ENCODE measurements at places on chromosomes 3 and 15. TPM values are rescaled to one million over a fixed set of nuclear protein-coding genes. Genes with fewer than 3 reads are reported as not detected.

The MYRIP gene
- 1.8 TPM for total RNA-seq

The PLA1A gene
- total RNA-seq = not detected

The SERINC4 gene
- not detected for total RNA-seq

The ASB14 gene
- total RNA-seq = not detected

The FBLN2 gene
- total RNA-seq = 2.1 TPM

The GP9 gene
- total RNA-seq = not detected

The FBXO40 gene
- not detected for total RNA-seq

The NRROS gene
- 0.42 TPM for total RNA-seq

The RTP3 gene
- total RNA-seq = not detected

The ACTC1 gene
- total RNA-seq = 19.6 TPM

The CCRL2 gene
- not detected for total RNA-seq

The CGNL1 gene
- total RNA-seq = 5.4 TPM

The LRRC34 gene
- 3.6 TPM for total RNA-seq

The FOXL2NB gene
- 0.15 TPM for total RNA-seq
